Effector memory CD8-positive, alpha-beta T cell (primary cell): ENCODE measurements at places on chromosomes 5 and 9.

DNA sequence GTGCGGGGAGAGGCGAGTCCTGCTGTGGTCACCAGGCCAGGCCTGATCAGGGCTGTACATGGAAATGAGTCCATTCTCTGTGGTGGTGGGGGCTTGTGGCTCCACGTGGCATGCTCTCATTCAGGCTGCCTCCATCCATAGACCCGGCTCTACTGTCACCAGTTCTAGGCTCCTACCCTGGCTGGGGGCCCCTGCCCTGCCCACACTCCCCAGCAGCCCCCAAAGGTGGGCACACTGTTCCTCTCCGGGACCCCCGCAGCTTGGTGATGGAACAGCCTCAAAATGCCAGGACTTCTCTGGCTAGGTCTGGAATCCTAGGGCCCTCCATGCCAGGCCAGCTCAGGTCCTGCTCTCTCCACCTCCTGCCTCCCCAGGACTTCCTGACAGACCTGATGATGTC, 111.7 kb downstream of the DAB2IP start:
- no peak for DNase-seq

DNA sequence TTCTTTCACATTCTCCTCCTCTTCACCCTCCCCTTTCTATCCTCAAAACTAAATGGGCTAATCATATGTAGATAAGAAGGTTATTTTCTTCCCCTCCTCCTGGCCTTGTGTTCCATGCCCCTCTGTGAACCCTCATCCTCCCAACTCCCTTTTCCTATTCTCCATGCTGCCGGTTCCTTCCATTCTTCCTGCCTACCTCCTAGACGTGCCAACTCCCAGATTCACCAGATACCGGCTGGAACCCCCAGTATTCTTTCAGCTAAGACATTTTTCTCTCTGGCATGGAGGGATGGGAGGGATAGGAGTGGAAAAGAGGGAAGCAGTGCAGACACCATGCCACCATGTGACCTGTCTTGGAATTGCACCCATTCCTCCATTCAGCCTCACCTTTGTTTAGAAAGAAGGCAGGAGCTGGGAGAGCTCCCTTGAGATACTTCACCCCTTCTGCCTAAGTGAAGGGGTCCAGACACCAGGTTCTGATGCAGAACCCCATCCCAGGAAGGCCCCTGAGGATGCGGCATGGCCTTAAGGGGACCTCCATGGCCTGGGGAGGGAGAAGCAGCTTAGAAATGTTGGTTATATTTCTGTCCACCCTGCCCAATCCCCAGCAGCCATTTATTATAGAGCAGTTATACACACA, 4.8 kb downstream of the DNAJB5 start:
- DNase-seq, result no peak

- no peak for DNase-seq
Measured at GRCh38 chr5:159359408-159359807, 29.1 kb upstream of the IL12B start.

DNA sequence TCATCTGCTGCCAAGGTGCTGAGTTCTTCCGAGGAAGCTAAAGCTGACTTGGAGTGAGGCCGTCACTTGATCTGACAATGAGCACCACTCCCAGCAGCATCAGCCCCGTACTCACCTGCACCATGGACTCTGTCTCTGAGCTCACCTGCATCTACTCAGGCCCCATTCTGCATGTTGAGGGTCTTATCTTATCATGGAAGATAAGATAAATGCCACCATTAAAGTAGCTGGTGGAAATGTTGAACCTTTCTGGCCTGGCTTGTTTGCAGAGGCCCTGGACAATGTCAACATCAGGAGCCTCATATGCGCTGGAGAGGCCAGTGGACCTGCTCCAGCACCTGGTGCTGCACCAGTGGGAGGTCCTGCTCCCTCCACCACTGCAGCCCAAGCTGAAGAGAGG, 35.0 kb upstream of the HMGCS1 start:
- no peak for DNase-seq

DNA sequence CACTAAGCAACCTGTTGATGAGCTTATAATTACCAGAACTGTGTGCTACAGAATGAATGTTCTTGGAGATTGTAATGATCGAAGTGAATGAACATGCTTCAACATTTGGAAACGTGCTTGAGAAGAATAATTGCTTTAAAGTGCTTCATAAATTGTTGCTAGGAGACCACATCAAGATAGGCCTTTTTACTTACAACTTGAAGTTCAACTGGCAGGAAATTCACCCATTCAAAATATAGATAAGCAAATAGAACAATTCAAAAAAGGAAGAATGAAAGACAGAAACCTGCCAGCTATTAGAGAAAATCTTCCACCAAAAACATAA, 38.0 kb upstream of the SLC44A1 start:
- no peak for DNase-seq

- DNase-seq, result no peak
Measured at GRCh38 chr5:56075361-56075760, 80.6 kb upstream of the IL6ST start.

GRCh38 chr5:155089643-155090042, 76.1 kb downstream of the KIF4B start:
- no peak for DNase-seq
